ENCODE measurements at places on chromosomes 1 and 21.

DNA sequence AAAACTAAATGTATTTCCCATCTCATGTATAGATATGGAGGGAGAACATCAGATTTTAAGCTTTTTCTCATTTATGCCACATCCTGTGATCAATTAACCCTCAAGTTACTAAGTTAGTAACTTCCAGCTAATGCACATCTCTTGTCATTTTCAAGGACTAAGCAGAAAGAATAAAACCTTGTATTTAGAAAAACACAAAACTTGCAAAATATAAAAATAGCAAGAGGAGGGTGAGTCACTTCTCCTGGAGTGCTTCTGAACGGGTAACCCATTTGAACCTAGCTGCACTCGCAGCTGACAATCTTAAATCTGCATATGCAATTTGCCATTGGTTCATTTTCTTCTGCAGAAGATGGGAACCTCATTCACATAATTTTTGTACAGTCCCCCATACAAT lies 500.5 kb downstream of the SETD4 start:
- DNase-seq = no peak

DNA sequence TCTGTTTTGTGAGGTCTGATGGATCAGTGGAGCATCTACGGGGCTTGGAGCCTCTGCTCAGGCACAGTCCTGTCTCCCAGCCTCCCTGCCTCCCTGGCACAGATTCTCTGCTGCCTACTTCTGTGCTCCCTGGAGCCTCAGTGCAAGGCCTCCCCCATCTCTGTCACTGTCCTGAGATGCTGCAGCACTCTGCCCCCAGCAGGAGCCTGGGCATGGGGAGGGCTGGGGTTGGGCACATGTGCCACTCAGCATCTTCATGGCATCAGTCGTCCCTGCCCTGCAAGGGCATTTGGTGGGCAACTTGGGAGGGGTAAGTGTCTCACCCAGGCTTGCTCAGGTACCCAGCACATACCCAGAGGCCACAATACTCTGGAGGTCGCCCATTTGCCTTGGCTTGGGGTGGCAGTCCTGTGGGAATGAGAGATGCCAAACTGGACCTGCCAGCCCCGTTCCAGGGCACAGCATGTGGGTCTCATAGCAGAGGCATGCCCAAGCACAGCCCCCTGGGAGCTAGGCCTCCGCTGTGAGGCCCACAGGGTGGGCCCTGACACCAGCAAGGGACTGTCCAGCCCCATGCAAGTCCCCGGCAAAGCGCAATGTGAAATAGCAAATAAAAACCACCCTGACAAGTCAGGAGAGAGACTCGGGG lies 28.7 kb downstream of the PADI3 start:
- no peak for DNase-seq

DNA sequence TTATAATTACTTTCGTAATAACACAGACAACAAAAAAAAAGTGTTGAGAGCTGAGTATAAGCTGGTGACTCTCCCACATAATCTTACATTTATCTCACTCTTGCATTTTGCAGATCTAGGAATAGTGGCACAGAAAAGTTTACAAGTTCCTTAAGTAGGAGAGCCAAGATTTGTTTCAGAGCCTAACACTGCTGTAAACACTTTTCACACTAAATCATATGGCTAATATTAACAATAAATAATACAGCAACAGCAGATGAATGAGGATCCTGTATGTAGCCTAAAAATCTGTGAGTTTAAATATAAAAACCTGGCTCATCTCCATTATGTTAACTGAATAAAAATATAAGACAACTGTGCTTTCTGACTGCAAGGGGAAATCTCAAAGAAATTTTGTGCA lies 846.5 kb upstream of the ADAMTS5 start:
- no peak for DNase-seq

- no peak for DNase-seq
Observed at GRCh38 chr1:211344152-211344618, 17.6 kb downstream of the TRAF5 start.

- DNase-seq = no peak
Observed at GRCh38 chr1:235918465-235918864, 51.8 kb upstream of the LYST start.

DNA sequence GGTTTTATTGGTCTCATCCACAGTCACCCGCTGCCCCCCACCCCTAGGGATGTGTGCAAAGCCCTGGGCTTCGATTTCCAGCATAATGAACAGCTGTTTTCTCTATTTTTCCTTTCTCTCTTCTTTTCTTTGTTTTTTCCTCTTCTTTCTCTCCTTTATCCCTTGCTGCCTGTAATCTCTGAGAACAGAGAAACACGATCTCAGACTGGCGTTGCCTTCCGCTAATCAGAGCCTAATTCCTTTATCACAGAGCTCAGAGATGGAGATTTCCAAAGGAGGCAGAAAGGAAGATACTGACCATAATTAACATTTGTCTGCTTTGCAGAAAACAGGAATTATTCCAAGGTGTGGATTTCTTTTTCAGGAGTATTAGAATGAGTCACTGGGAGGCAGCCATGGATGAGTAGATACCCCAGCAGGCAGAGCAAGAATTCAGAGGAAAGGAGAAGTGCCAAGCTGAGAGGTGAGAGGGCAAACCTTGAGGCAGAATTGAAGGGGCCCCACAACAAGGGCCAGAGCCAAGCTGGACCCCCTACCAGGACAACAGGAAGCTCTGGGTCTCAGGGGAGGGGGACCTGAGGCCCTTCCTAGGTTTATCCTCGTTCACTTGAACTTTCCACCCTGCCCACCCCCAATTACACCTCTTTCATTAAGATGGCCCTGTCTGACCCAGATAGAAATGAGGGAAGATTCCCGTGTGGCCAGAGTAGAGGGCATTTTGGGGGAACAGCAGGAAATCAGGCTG lies 33.3 kb downstream of the MATN1 start:
- no peak for DNase-seq

GRCh38 chr21:41754479-41754891 lies 12.4 kb downstream of the RIPK4 start:
- DNase-seq = no peak

- DNase-seq = no peak
Observed at GRCh38 chr1:201914456-201915235, 25.9 kb downstream of the SHISA4 start.

- no peak for DNase-seq
Observed at GRCh38 chr1:182428043-182428442, 21.9 kb upstream of the RGSL1 start.

DNA sequence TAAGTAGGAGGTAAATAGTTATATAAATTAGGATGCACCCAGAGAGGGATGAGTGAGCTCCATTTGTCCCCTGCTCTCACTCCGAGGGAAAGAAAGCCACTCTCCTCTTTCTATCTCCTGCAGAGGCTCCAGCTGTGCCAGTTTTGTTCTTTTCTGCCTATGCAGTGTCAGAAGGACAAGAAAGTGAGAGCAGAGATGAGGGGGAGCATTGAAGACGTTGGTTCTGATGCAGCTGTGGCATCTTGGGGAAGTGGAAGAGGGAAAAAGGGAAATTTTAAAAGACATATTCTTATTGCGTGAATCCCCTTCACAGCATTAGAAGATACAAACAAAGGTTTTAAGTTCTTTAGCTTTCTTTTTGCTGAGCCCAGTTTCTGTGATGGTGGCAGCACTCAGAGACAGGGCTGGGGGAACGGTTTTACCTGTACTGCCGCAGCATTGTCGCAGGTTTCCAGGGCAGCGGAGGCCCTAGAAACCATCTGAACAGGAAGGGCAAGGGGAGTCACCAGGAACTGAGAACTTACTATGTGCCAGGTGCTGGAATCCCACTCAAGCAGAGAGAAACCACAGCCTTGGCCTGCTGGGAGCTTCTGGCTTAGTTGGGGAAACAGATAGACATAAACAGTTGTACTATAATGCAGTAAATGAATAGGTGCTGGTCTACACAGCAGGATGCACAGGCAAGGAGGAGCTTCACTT lies 44.9 kb upstream of the USP24 start:
- DNase-seq = no peak

DNA sequence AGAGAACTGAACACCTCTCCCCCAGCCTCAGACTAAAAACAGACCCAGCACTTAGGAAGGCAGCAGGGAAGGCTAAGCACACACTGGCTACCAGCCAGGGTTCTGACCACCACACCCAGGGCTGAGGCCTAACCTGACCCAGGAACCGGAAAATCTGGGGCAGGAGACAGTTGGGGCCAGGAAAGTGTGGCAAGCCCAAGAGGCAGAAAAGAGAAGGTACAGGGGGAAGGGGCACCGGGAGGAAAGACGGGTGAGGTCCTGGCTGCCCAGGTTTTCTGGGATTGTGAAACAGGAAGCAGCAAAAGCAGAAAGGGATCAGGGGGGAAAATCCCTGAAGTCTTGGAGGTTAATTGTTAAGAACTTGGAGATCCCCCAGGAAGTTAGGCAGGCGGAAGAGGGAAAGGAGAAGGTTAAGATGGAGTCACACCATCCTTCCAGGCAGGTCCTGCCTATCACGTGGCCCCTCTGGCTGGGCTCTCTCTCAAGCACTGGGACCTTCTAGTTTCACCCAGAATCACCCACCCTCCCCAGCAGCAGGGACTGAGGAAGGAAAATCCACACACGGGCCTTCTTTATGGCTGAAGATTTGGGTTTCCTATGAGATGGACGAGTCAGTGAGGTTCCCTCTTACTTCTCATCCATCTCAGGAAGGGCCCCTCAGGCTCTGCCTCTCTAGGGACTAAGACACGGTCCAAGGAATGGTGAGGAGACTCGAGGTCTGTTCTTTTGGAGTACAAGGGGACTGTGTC lies 2.6 kb downstream of the HDGF start:
- peak; percentile 39 for DNase-seq

DNA sequence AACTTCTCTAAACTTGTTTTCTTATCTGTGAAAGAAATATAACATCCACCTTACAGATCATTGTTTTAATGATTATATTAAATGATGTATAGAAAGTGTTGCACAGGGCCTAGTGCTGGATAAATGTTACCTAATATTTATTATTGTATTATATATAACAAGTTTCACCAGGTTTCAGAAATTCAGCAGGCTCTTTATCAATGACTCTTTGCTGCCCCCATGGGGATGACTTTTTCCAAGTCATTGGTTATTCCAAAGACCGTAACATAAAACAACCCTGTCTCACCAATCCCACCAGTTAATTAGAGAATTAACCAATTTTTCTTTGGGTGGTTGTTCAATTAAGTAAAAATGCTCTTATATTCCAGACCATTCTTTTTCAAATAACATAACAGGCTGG lies 7.3 kb upstream of the DEDD start:
- no peak for DNase-seq

DNA sequence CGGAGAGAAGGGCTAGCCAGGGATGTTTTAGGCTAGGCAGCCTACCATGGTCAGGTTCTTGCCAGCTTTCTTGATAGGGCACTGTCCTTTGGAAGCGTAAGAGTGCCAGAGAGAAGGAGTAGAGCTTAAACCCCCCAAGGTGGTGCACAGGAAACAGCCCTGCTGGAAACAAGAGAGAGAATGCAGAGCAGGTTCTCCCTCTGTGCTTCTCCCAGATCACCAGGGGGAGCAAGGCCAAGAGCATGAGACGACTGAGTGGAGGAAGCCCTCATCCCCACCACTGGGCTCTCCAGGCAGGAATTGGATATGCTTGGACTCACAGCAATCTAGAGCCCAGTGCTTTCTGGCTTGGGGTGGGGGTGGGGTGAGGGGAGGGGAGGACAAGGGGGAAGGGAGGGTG lies 49.8 kb downstream of the ATP2B4 start:
- DNase-seq = no peak

GRCh38 chr1:101444381-101444780 lies 207.6 kb downstream of the S1PR1 start:
- no peak for DNase-seq

- DNase-seq = no peak
Observed at GRCh38 chr1:50346621-50347020, 76.6 kb downstream of the DMRTA2 start.

Data from activated T-cell treated with anti-CD3 and anti-CD28 coated beads, Interleukin-2, amount 50 U/mL, for 48 hours (primary cell).